ENCODE measurements at places on chromosomes 12 and 14.

GRCh38 chr12:50925342-50925651, 27.0 kb upstream of the HIGD1C start:
- no peak for DNase-seq

- no peak for DNase-seq
Measured at GRCh38 chr14:30903285-30904124, 29.1 kb downstream of the COCH start.

DNA sequence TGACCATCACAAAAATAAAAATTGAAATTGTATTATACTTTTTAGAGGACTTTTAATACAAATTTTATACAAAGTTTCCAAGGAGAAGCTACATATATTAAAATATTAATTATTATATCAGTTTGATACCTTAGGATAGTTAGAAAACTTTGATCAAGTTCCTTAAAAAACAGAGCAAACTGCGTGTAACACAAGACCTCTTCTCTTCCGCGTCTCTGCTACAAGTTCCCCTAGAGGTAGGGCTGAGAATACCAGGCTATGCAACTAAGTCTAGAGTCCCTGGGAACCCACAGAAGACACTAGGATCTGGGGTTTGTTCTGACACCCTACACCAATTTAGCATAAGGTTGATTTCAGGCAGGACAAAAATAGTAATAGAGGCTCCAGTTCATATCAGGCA, 319.0 kb downstream of the FOXG1 start:
- no peak for DNase-seq

GRCh38 chr12:129966146-129966995, 62.5 kb upstream of the TMEM132D start:
- DNase-seq: no peak

GRCh38 chr12:105198961-105199360, 37.0 kb downstream of the APPL2 start:
- no peak for DNase-seq

GRCh38 chr14:44847526-44848309, 114.0 kb downstream of the KLHL28 start:
- DNase-seq: peak; percentile 17

GRCh38 chr14:104280085-104280901, 141.9 kb downstream of the KIF26A start:
- no peak for DNase-seq

- peak; percentile 75 for DNase-seq
Measured at GRCh38 chr14:29927376-29928116, at the start of gene PRKD1. Gene PRKD1 (minus strand): TSS chr14:29927847.

- DNase-seq: no peak
Measured at GRCh38 chr12:111792155-111792855, 25.6 kb downstream of the ALDH2 start.

GRCh38 chr14:91100102-91100501, 13.8 kb upstream of the DGLUCY start:
- no peak for DNase-seq

GRCh38 chr14:97638864-97639263, 841.7 kb downstream of the VRK1 start:
- no peak for DNase-seq

- no peak for DNase-seq
Measured at GRCh38 chr12:32615441-32615840, 63.7 kb upstream of the DNM1L start.

DNA sequence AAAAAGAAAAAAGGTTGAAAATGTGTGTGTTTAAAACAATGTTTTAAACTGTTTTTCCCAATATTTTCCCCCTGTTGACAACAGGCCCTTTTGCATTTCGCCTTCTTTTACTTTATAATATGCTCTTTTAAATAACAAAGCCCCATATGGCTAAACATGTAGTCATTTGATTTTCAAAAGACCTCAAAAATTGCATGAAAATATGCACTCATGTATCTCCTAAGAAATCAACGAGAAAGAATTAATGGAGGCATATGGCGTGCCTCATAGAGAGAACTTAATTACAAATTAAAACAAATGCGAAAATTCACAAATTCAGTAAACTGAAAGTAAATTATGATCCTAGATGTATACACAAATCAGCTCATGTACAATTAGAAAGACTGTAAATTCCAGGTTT, 202.6 kb upstream of the FOXN3 start:
- no peak for DNase-seq

GRCh38 chr12:27564612-27565213, 40.7 kb downstream of the PPFIBP1 start:
- DNase-seq: no peak

- DNase-seq: no peak
Measured at GRCh38 chr12:58361056-58361455, 419.7 kb downstream of the ATP23 start.
